ENCODE measurements at places on chromosomes 6 and 20.

DNA sequence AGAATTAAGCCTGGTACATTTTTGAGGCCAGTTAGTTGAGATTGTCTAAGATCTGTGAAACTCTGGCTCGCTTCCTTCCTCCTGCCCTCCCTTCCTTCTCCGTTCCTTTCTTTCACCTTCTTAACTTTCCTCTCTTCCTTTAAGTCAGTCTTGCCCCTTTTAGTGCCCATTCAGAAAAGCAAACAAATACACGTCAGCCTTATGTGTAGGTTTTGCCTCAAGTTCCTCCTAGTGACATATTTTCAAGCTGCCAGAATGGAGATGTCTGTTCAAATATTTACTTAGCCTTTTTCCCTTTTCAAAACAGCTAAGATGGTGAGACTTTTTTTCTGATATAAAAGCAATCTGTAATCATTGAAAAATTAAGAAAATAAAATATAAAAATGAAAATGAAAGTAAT, 178.4 kb downstream of the FARS2 start:
- peaks cover 2% of the 10 kb centered on the region for H3K4me1 ChIP-seq
- no peaks in the 10 kb centered on the region for H3K36me3 ChIP-seq
- H3K4me3 ChIP-seq, result no peak overlapping the region
- H3K27me3 ChIP-seq, result no peaks in the 10 kb centered on the region
- DNase-seq, result no peak

DNA sequence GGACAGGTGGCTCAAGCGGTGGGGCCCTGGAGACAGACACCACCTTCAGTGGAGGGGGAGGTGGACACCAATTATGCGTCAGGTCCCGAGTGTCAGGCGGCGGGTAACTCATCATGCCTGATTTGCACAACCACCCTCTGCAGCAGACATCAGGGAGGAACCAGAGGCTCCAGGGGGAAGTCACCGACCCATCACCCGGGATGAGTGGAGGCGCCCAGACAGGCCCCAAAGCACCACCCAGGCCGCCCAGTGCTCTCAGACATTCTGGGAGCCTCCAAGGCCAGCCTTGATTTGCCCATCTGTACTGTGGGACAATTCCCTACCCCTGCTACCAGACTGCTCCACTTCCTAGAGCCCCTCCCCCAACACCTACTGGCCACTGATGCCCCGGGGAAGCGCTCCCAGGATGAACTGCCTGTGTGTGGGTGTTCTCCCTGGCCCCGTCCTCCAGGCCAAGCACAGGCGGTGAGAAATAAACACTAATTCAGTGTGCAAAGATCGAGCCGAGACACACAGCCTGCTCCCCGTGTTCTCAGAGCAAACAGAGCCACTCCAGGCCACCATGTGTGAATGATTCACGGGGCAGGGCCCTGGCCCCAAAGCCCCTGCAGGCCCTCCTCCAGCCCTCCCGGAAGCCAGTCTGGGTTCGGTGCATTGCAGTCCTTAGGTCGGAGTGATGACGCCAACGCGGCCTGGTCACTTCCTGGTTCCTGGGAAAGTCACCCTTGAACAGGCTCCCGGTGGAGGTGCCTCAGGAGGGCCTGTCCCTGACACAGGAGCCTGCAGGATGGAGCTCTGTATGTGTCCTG, 107.2 kb downstream of the ASXL1 start:
- no peaks in the 10 kb centered on the region for H3K27me3 ChIP-seq
- DNase-seq, result no peak
- H3K36me3 ChIP-seq, result no peaks in the 10 kb centered on the region
- H3K4me1 ChIP-seq, result no peaks in the 10 kb centered on the region
- H3K4me3 ChIP-seq, result no peak overlapping the region

DNA sequence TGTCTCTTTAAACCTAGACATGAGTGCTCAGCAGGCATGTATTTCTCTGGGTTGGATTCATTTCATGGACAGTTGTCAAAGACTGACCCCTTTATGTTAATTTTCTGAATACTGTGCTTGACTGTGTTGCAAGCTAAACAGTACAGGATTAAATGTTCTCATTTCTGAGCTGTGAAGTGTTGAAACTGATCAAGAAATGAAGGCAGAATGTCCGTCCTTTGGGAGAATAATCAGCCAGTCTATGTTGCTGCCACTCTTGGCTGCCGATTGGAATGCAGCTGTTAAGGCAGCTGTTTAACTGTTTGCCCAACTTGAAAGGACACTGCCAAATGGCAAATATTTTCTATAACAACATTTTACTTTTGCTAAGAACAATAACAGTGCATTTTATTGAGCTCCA, 87.3 kb downstream of the CEP57L1 start:
- no peak overlapping the region for H3K4me3 ChIP-seq
- DNase-seq, result no peak
- H3K27me3 ChIP-seq, result no peaks in the 10 kb centered on the region
- H3K27ac ChIP-seq, result no peak overlapping the region

DNA sequence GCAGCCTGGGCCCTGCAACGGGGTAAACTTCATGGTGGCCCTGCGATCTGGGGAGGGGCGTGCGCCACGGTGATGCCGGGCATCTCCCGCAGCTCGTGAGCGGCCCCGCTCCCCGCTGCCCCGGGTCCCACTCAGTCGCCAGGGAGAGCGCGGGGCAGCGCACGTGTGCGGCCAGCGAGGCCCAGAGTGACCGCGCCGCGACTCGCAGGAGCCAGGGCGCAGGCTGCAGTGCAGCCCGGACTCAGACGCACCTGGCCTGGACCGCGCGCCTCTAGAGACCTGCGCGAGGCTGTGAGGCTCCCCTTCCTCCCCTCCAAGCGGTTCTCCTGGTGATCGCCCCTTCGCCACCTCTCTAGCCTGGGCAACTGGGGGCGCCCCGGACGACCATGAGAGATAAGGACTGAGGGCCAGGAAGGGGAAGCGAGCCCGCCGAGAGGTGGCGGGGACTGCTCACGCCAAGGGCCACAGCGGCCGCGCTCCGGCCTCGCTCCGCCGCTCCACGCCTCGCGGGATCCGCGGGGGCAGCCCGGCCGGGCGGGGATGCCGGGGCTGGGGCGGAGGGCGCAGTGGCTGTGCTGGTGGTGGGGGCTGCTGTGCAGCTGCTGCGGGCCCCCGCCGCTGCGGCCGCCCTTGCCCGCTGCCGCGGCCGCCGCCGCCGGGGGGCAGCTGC, 652 bp downstream of the BMP6 start:
- H3K27me3 ChIP-seq, result peaks cover 33% of the 10 kb centered on the region
- peaks cover 5% of the 10 kb centered on the region for H3K4me1 ChIP-seq
- H3K4me3 ChIP-seq, result no peak overlapping the region
- no peak overlapping the region for H3K27ac ChIP-seq
- DNase-seq, result peak; percentile 50

GRCh38 chr6:167118839-167119238, 4.1 kb upstream of the CCR6 start:
- H3K4me1 ChIP-seq, result no peaks in the 10 kb centered on the region
- no peak for DNase-seq
- H3K4me3 ChIP-seq, result no peak overlapping the region
- H3K27me3 ChIP-seq, result no peaks in the 10 kb centered on the region
- no peaks in the 10 kb centered on the region for H3K36me3 ChIP-seq
- H3K27ac ChIP-seq, result no peak overlapping the region

GRCh38 chr6:434051-434705, 42.6 kb downstream of the IRF4 start:
- H3K27ac ChIP-seq, result no peak overlapping the region
- no peaks in the 10 kb centered on the region for H3K36me3 ChIP-seq
- DNase-seq, result no peak
- H3K4me1 ChIP-seq, result no peaks in the 10 kb centered on the region
- no peaks in the 10 kb centered on the region for H3K27me3 ChIP-seq

GRCh38 chr6:220721-221475, 71.4 kb upstream of the DUSP22 start:
- H3K27ac ChIP-seq, result no peak overlapping the region
- H3K36me3 ChIP-seq, result no peaks in the 10 kb centered on the region
- DNase-seq, result no peak
- H3K4me1 ChIP-seq, result no peaks in the 10 kb centered on the region
- no peak overlapping the region for H3K4me3 ChIP-seq

DNA sequence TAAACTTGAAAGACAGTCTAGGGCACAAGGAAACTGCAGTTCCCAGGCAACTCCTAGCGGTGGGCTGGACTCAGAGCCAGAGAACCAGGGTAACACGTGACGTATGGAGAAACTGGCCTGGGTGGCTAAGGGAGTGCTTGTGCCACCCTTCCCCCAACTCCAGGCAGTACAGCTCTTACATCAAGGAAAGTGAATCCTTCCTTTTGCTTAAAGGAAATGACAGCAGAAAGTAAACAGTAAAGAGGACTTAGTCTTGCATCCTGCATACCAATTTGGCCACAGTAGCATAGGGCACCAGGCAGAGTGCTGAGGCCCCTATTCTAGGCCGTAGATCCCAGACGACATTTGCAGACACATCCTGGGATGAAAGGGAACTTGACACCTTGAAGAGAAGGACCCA, 322.8 kb downstream of the CD109 start:
- no peak overlapping the region for H3K4me3 ChIP-seq
- no peak overlapping the region for H3K27ac ChIP-seq
- no peak for DNase-seq
- H3K36me3 ChIP-seq, result no peaks in the 10 kb centered on the region
- no peaks in the 10 kb centered on the region for H3K27me3 ChIP-seq

- no peaks in the 10 kb centered on the region for H3K4me1 ChIP-seq
- no peaks in the 10 kb centered on the region for H3K36me3 ChIP-seq
- no peaks in the 10 kb centered on the region for H3K27me3 ChIP-seq
- DNase-seq, result no peak
Measured at GRCh38 chr6:70839286-70840266, 117.3 kb downstream of the B3GAT2 start.

Data from mesendoderm (in vitro differentiated cells).